ENCODE measurements at places on chromosomes 4 and X.

GRCh38 chr4:151822331-151822730 is 61.5 kb upstream of the GATB start:
- DNase-seq = no peak

DNA sequence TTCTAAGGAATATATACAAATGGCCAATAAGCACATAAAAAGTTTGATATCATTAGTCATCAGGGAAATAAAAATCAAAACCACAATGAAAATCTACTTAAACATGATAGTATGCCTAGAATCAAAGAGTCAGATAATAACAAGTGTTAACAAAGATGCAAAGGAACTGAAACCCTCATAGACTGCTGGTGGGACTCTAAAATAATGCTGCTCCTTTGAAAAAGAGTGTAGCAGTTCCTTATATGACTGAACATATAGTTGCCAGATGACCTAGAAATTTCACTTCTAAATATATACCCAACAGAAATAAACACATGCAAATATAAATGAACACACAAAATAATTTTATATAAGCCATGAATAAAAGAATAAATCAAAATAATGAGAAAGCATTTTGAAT is 205.1 kb upstream of the CTSO start:
- DNase-seq = no peak

DNA sequence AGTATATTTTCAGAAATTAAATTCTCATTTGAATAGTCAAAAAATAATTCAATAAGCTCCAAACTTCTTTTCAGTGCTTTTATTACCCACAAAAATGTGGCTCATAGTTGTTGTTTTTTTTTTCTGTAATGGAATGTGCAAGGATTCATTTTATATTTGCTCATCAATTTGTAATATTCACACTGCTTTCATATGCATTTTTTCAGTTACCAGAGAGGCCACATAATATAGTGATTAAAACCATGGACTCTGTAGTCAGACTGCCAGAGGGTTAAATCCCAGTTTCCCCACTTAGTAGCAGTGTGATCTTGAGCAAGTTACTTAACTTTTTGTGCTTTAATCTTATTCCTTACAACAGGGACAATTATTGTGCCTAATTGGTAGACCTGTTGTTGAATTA is 64.5 kb downstream of the FAM9B start:
- DNase-seq = peak; percentile 73

GRCh38 chrX:148412006-148412405 is 88.4 kb upstream of the AFF2 start:
- no peak for DNase-seq

DNA sequence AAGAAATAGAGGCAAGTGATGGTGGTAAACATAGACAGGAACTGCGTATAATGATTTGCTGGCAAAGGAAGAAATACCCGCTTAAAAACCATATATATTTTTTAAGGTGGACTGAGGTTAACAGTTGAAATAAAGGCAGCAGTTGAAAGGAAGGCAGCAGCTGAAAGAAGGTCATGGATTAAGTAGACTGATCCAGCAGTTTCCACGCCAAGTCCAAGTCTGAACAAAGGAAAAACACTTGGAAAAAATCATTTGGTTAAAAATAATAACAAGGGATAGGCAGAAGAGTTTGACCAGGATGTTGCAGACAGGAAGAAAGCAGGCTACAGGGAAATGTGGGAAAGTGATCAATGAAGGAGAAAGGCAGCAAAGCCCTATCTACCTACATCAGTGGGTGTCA is 93.6 kb downstream of the AMELX start:
- DNase-seq = no peak

DNA sequence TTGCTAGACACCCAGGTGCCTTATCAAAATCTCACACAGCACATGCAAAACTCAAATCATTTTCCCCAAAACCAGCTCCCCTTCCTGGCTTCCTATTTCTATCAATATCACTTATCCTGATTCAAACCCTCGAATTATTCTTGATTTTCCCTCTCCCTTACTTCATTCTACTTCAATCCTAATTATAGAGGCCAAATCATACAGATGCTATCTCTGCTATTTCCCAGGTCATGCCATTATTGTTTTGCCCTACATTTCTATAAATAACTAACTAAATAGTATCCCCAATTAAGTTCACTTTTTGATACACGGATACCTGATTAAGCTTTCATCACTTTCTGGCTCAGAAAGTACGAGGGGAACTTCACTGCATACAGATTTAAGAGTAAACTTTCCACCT is 62.4 kb downstream of the FBXL5 start:
- no peak for DNase-seq

DNA sequence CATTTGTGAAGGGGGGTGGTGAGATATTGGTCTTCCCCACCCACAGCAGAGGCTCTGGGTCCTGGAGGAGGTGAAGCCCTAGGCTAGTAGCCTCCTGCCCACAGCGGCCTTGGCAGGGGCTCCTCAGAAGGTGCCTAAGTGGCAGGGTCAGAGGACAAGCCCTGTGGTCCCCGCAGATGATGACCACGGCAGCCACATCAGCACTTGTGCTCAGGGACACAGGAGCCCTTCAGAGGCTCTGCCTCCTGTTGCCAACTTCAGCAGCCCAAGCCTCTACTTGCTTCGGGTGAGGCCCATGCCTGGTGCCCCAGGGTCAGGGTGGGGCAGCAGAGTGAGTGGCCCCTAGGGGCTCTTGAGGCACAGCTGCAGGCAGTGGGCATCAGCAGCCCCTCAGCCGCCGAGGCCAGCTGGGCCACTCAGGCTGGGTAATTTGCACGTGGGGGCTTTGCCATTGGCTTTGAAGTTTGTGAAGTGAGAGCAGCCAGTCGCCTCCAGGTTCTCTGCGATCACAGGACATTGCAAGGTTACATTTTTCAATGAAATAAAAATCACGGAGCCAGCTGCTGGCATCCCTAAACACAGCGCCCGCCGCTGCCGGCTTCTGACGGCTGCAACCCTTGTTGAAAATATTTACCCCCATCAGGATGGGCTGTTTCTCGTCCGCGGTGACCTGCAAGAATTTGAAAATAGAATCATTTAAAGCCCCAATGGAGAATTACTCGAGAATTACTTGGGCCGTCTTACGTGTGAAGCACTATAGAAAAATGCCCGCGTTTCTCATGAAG is 108.5 kb downstream of the HMX1 start:
- DNase-seq = no peak

DNA sequence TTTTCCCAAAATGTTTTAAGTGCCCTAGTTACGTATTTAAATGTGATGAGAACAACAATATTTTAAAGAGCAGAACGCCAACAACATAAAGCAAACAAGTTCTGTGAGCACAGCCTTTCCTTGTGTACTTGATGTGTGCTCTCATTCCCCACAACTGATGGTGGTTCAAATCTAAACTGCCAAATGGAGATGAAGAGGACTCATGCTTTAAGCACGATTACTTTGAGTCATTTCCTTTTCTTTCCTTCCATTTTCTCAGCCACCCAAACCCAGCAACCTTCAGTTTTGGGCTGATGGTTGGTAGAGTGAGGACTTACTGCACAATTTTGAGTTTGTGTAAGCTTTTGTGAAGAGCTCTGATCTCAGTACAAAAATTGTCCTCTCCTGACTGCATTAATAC is 1.7 kb downstream of the NSD2 start:
- peak; percentile 71 for DNase-seq

GRCh38 chrX:110167952-110168451 is 149.9 kb downstream of the AMMECR1 start:
- peak; percentile 38 for DNase-seq

DNA sequence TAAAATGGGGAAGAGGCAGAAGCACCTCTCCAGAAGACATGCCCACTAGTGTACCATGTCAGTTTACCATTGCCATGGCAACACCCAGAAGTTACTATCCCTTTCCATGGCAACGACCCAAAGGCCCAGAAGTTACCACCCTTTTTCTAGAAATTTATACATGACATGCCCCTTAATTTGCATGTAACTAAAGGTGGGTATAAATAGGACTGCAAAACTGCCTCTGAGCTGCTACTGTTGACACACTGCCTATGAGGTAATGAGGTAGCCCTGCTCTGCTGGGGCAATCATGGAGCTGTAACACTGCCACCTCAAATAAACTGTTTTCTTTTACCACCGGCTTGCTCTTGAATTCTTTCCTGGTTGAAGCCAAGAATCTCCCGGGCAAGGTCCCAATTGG is 13.9 kb upstream of the BEX4 start:
- DNase-seq = no peak

DNA sequence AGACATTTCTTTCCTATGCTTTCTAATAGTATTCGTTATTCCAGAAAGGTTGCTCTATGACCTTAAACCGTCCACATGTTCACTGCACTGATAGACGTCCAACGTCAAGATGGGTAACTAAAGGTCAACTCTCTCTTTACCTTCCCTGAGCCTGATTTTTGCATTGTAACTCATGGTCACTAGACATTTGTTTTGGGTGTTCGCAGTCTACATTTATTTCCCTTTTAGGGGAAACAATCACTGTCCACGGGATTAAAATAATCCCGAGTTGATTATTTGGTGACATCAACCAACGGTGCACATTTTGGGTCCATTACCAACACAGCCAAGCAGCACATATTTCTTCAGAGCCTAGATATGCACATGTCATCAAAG is 540 bp upstream of the HADH start:
- no peak for DNase-seq

GRCh38 chrX:50801135-50801534 is 12.9 kb downstream of the SHROOM4 start:
- no peak for DNase-seq

- DNase-seq = no peak
Measured at GRCh38 chrX:148612431-148612830, 112.0 kb downstream of the AFF2 start.

GRCh38 chr4:139655116-139655515 is 10.5 kb upstream of the MGST2 start:
- peak; percentile 47 for DNase-seq

- DNase-seq = no peak
Measured at GRCh38 chrX:112108145-112108544, 25.6 kb upstream of the TRPC5 start.

- no peak for DNase-seq
Measured at GRCh38 chrX:24410514-24411189, 50.2 kb downstream of the SUPT20HL1 start.

- no peak for DNase-seq
Measured at GRCh38 chrX:69321006-69321655, 155.9 kb upstream of the PJA1 start.

DNA sequence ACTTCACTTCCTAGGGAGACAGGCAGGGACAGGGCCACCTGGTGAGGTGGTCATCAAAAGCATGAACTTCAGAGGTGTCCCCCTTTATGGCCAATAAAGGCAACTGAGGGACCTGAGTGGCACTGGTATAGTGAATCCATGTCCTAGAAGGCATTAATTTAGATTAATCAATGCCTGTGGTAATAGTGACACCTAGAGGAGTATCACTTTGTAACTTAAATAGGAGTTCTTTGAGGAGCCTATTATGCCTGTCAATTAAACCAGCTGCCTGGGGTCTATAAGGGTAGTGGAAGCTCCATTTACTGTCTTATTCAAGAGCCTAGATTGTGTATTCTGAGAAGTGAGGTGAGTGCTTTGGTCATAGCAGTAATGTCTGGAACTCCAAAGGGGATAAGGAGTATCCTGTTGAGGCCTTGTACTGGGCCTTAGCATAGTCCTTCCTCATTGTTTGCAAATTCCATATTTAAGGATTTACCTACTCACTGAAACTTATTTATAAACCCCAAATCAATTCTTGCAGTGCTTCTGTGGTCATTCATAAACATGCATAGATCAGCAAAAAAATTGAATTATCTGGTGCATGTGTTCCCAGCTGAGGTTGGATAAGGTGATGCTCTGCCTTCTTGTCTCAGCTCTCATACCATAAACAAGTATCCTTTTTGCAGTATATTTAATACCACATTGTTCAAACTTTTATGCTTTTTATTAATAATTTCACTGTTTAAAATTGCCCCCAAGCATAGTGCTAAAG is 213.8 kb upstream of the RADX start:
- DNase-seq = peak; percentile 4

- no peak for DNase-seq
Measured at GRCh38 chr4:132344924-132345828, 803.9 kb upstream of the PCDH10 start.

- no peak for DNase-seq
Measured at GRCh38 chrX:16855363-16856075, 14.6 kb downstream of the RBBP7 start.

- peak; percentile 62 for DNase-seq
Measured at GRCh38 chrX:19064175-19064574, 58.1 kb downstream of the ADGRG2 start.

GRCh38 chrX:106436691-106437090 is 175.1 kb upstream of the RADX start:
- DNase-seq = no peak

- DNase-seq = no peak
Measured at GRCh38 chr4:144809056-144809640, 163.2 kb downstream of the HHIP start.

GRCh38 chr4:174389439-174389838 is 105.7 kb downstream of the CEP44 start:
- no peak for DNase-seq

GRCh38 chr4:122017296-122017695 is 65.4 kb upstream of the TRPC3 start:
- DNase-seq = no peak

DNA sequence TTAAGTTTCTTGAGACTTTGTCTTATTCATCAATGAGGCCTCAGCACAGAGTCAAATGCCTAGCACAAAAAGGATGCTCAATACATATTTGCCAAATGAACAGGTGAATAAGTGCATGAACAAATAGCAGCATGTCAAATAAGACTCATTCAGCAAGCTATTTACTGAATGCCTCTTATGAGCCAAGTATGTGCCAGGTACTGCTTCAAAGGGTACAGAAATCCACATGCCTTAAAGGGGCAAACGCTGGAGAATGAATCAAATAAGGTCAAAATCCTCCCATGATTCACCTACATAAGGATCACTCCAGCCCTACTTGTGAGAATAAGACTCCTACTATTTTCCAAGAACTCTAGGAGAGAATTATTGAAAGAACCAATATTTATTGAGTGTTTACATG is 260.2 kb upstream of the CPEB2 start:
- no peak for DNase-seq

- no peak for DNase-seq
Measured at GRCh38 chr4:11153171-11153750, 275.4 kb downstream of the HS3ST1 start.

- DNase-seq = no peak
Measured at GRCh38 chr4:176464748-176465147, 145.0 kb downstream of the SPCS3 start.

- DNase-seq = no peak
Measured at GRCh38 chr4:101334963-101335572, 12.3 kb downstream of the PPP3CA start.

- DNase-seq = no peak
Measured at GRCh38 chr4:38279650-38280322, 319.6 kb downstream of the PTTG2 start.

DNA sequence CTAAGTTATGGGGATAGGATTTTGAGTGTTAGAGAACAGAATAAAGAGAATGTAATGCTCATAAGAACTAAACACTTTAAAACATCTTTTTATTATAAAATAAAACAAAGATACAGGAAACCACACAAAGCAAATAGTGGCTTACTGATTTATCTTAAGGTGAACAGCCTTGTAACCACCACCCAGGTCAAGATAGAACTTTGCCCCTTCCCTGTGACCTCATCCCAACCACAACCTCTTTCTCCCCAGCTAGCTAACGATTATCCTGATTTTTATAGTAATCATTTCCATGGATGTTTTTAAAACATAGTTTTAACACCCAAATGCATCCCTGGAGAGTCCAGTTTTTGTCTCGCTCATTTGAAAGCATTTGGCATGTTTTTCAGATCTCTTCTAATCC is 17.0 kb downstream of the HELT start:
- DNase-seq = no peak

- no peak for DNase-seq
Measured at GRCh38 chr4:110096405-110096804, 102.0 kb downstream of the ELOVL6 start.

GRCh38 chr4:98377559-98377958 is 116.4 kb downstream of the RAP1GDS1 start:
- peak; percentile 52 for DNase-seq

Measured in fibroblast of skin of scalp (primary cell).